ENCODE measurements at places on chromosomes 12 and 14.

GRCh38 chr12:123488539-123489230, 30.7 kb downstream of the SNRNP35 start:
- no peak for DNase-seq

DNA sequence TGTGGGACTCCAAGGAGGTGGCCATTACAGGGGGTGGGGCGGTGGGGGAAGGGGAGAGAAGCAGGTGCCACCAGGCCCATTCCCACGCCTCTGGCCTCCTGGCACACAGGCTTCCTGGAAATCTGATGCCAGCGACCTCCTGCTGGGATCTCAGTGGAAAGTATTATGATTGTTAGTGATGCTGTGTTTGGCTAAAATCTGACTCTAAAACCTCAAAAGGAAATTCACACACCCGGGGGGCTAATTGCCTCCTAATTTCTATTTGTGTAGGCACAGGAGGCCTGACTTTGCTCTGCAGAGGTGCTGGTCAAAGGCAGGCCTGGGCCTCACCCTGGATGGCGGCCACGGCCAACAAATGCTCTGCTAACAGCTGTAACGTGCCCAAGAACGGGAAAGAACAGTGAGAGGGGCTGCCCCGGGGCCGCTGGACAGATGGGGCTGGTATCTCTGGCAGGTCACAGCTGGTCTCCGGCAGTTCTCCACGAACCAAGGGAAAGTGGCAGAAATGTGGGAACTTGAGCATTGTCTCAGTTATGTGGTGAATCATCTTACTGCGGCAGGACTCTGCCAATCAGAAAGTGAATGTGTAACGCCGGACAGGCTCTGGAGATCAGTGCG, 14.3 kb downstream of the FAM181A start:
- peak; percentile 88 for DNase-seq

GRCh38 chr12:43406801-43407200, 145.2 kb downstream of the ADAMTS20 start:
- no peak for DNase-seq

GRCh38 chr12:52006726-52007157, at the start of gene TAMALIN:
TSS of gene TAMALIN (plus strand) at chr12:52006946. CDS start at chr12:52007020, 74 bp downstream.
- DNase-seq: peak; percentile 6

DNA sequence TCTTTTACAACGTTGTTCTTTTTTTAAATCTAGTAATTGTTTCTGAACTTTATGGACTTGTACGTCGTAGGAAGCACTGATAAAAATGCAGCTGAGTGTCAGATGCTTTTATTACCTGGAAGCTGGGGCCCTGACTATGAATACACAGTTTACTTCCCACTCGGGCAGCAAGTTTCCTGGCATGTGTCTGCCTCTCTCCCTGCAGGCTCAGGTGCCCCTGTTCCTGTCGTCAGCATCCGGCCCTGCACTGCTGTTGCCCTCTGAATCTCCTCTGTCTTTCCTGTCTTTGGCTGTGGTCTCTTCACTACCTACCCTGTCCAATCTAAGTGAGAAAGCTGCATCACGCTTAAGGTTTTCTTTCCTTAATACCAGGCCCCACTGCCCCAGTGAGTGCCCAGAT, 75.8 kb downstream of the PELI2 start:
- peak; percentile 44 for DNase-seq

DNA sequence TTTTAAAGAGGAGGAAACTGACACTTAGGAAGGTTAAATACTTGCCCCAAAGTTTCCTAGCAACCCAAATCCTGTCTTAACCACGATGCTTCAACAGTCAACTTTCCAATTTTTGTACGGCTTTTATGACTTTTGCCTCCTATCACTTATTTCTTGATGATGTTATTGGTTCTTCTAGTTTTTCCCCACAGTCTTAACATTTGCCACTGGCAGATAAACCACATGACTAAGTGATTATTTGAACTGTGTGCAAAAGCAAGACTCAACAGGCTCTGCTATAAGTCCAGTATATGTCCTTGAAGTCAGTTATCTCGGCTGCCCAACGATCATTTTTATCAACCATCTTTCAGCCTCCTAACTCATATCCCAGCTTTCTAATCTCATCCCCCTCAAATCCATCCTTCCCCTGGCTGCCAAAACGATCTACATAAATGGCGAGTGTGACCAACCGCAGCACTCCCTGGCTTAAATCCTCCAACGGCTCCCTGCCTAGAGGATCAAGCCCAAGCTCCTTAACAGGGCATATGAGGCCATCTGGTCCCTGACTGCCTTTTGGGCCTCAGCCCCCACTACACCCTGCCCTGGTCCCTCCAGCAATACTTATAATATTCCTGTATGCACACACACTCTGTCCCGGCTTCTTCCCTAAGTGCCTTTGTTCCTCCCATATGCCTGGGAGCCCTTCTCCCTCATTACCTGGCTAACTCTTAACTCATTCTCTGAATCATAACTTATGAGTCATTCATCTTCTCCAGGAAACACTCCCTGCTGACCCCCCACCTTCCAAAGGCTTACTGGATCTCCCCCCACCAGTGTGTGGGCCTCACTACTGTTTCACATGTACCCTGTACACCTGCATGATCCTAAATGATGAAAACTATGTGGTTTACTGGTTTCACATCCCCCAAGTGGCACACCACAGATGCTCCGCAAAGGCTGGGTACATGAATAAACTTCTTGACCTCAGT, 8.8 kb downstream of the VPS37B start:
- no peak for DNase-seq

- DNase-seq: peak; percentile 74
Observed at GRCh38 chr14:85873006-85873405, 343.1 kb downstream of the FLRT2 start.

DNA sequence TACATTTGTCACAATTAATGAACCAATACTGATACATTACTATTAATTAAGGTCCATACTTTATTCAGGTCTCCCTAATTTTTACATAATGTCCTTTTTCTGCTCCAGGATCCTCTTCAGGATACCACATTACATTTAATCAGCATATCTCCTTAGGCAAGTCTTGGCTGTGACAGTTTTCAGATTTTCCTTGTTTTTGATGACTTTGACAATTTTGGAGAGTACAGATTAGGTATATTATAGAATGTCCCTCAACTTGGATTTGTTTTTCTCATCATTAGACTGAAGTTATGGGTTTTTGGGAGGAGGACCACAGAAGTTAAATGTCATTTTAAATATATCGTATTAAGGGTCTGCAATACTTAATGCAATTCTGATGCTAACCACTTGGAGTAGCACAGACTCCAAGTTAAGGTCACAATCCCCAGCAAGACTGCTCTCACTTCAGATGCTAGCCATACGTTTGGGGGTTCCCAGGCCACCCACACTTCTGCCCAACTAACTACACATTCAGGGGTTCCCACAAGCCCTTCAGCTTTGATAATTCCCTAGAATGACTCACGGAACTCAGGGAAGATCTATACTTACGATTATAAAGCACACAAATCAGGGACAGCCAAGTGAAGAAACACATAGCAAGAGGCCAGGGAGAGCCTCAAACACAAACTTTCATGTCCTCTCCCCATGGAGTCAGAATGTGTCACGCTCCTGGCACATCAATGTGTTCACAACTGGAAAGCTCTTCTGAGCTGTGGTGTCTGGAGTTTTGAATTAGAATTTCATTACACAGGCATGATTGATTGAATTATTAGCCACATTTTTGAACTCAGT, 17.0 kb upstream of the NUBPL start:
- no peak for DNase-seq

- no peak for DNase-seq
Observed at GRCh38 chr12:89636776-89637160, 71.9 kb downstream of the ATP2B1 start.

GRCh38 chr12:81128930-81129554, 51.2 kb downstream of the ACSS3 start:
- peak; percentile 45 for DNase-seq

DNA sequence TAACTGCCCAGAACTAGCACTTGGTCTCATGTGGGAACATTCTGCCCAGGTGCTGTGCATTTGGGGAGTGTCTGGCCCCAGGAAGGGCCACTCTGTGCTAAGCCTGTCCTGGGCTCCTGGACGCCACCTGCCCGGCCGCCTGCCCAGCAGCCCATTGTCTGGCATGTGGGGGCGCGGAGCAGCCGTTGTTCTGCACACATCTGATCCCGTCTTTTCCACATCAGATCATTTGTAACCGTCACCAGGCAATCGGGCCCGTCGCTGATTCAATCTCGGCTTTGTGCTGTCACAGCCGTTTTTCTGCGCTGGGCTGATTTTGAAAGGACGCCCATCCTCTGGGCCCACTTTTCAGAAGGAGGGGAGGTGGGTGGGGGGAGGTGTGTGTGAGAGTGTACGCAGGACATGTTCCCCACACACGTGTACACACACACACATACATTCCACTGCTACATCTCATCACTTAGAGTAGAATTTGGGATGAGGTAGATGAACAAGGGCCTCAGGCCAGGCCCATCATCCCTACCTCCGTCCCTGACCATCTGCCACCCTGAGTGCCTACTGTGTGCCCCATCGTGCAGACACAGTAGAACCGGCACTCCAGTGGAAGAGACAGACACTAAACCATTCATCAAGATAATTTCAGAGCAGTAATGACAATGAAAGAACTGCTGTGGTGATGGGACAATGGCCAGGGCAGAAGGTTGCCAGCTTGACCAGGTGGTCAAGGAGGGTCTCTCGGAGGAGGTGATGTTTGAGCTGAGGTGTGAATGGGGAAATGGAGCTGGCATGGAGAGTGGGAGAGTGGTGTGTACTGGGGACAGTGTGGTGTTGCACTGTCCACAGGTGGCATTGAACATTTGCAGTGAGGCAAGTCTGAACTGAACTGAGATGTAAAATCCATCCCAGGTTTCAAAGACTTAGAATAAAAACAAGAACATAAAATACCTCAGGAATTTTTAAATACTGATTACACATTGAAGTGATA, 19.0 kb downstream of the FAM222A start:
- DNase-seq: no peak

DNA sequence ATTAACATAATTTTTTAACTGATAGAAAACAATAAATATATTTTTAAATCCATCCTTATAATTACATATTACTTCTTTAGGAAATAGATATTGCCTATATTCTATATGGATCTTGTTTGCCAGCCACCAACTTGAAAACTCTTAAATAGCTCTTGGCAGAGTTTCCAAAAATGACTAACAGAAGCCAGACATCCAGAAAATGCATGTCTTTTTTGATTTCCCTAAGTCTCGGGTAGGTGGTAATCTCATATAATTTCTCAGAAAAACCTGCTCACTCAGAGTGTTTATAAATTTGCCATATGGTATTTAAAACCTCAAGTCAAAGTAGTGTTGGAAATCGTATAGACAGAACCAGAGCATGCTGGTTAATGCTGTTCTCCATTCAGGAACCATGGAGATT, 360.4 kb upstream of the FOXG1 start:
- no peak for DNase-seq

GRCh38 chr14:33979613-33980276, 28.9 kb upstream of the EGLN3 start:
- peak; percentile 38 for DNase-seq

GRCh38 chr12:121036810-121037326, 2.2 kb downstream of the OASL start:
- DNase-seq: no peak

- DNase-seq: no peak
Observed at GRCh38 chr12:1844661-1845409, 24.5 kb downstream of the LRTM2 start.

- no peak for DNase-seq
Observed at GRCh38 chr14:99132821-99133635, 139.0 kb downstream of the BCL11B start.

- no peak for DNase-seq
Observed at GRCh38 chr14:61864329-61864898, 102.2 kb downstream of the SNAPC1 start.

DNA sequence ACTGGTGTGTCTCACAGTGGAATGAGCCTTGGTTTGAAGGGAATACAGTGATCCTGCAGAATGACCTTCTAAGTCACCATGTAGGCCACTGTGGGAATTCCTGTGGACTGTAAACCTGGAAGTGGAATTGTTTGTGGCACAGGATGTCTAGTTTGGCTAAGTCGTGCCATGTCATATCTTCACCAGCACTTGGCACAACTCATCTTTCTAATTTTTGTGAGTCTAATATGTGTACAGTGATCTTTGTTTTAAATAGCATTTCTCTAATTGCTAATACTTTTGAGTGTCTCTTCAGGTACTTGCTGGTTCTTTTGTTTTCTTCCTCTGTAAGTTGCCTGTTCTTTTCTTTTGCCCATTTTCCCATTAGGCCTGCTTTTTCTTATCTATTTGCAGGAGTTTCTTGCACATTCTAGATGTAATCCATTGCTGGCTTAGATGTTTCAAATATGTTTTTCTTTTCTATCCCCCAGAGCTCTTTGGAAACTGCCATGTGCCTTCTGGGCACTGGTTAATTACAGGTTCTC, 112.7 kb downstream of the VRK1 start:
- no peak for DNase-seq

- no peak for DNase-seq
Observed at GRCh38 chr14:39876916-39877315, 444.7 kb upstream of the FBXO33 start.

- no peak for DNase-seq
Observed at GRCh38 chr14:87966816-87967215, 26.2 kb downstream of the GALC start.

DNA sequence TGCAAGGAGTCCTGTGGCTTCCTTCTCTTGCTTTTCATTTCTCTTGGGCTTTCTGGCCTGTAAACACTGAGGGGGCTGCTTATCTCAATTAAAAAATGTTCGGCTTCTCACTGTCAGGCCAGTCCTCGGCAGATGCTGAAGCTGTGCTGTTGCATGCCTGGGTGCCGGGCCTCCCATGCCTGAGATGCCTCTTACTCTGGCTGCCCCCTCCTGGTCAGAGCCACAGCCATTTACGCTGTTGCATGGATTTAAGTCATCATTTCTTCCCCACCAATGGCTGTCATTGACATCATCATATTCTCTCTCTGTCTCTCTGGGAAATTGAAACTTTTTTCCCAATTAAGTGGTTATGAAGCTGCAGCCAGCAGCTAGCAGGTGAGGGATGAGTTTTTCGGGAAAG, 53.7 kb downstream of the FOXN4 start:
- DNase-seq: no peak

DNA sequence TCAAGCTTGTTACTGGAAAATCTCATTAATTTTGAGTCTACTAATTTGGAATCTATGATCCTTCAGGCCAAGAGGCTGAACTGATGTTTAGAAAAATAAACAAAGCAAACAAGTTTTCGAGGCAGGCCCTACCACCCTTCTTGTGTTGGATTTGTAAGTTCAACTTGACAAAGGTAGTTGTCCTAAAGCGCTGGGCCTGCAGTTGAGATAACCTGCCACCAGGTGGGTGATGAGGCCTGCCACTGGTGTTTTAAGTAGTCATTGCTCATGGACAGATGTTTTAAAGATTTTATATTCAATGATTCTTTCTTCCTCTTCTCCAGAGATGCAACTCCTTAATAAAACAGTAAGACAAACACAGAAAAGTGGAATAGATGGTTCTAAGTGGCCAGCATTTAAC, 19.4 kb downstream of the ACVRL1 start:
- peak; percentile 6 for DNase-seq

DNA sequence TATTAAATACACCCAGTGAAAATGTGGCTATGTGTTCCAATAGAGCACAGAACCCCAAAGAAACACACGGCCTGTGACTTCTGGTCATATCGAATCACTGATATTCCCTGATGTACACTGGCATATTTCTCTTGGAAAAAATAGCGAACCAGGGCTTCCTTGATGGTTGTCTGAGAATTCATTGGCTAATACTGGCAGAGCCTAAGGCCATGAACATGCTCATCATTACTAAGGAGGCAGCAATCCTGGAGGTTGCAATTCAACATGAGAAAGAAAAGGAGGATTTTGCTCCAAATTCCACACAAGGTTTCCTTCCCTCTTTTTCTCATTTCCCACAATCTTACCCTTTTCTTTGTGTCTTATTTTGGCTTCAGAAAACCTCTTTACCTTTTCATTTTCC, 212.9 kb upstream of the HMGA2 start:
- no peak for DNase-seq

All from DMS153 (cell line).